ENCODE measurements at places on chromosomes 13 and 19.

GRCh38 chr13:27012482-27013197, 159.0 kb downstream of the USP12 start:
- no peak for DNase-seq

DNA sequence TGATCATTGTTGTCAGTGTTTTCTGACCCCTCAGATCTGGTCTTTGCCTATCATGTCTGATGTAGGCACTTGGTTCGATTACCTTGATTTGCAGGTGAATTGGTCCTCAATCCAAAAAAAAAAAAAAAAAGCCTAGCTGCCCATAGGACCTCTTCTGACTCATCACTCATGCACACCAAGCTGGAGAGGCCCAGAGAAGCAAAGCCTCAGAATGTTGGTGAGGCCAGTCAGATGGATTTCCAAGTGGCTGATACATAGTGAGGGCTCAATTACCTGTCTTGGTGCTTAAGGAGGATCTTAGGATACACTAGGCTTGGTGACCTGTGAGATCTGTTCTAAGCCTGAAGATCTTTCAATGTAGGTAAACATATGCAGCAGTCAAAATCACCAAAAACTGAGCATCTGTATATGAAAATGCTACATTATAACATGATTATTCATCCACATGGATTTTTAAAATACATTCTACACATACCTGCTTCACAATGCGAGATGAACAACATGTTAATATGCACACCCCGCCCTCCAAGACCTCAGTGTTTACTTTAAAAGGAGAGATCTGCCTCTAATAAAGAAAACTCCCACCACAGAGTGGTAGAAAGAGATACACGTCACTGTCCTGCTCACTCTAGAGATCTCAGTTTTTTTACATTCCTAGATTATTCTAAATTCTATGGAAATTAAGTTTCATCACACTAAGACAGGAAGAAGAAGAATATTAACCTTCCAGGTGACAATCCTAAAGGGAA, 79.9 kb upstream of the RAP2A start:
- DNase-seq: no peak

DNA sequence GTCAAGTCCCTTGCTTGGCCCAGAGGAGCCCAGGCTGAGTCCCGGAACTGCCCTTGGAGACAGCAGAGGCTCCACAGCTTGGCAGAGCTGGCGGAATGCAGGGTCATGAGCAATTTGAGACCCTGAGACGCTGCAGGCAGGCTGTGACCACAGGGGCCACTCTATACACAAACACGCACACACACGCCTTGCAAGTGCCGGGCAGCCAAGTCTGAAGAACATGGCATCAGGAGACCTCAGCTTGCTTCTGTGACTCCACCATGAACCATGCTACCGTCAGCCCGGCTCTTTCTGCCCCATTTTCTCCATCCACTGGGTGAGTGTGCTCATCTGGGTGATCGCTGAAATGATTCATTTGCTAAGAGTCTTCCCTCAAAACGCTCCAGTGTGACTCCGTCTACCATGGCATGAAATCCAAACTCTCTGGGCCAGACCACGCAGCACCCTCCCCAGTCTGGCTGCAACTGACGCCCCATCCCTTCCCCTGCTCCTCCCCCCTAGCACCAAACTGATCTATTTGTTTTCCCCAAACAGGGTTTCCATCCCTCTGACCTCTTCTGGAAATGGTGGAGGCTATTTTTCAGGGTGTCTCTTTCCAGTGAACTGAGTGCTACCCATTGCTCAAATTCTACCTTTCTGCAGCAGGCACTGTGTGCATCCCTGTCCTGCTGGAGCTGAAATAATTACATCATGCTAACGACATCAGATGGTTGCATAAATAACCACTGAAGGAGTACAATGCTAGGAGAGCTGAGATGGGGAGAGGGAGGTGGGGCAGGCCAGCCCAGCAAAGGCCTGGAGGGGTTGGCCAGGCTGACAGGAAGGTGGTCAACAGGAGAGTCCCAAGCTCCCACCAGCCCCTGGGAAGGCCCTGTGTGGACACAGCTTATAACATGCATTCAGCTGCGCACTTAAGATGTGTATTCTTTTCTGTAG, 3.1 kb downstream of the CARS2 start:
- DNase-seq: no peak

DNA sequence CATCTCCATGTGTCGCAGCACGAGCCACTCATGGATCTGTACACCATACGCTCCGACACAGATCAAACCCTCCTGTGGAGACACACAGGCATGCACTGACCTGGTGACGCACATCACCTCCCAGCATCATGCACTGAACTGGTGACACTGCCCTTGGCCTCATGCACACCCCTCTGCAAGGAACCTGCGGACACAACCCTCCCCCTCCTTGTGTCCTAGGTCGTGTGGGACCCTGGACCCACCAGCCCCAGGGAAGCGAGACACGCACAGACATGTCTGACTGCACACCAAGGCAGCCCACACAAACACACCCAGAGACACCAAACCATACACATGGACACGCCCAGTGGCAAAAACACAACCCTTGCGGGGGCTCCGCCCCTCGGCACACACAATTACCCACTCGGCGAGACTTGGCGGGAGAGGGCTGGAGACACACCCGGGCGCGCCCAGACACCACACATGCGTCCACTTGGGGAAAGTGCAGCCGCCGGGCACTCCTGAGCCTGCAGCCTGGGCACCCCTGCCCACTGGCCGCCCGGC, 2.0 kb upstream of the KCNN4 start:
- DNase-seq: no peak

DNA sequence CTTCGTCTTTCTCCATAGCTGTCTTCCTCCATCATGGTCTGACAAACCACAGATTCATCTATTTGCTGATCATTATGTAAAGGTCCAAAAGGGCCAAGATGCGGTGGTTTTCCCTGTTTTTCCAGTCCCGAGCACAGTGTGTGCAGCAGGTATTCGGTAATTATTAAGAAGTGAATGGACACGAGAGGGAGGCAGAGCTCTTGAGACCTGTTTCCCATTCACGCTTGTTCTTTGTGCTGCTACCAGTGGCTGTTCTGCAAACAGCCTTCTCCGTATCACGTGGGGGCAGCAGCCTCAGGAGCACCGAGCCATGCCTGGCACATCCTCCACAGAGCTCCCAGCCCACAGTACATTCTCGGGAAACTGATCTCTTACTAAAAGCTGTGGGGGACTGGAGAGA, 50.3 kb downstream of the CCDC70 start:
- no peak for DNase-seq

DNA sequence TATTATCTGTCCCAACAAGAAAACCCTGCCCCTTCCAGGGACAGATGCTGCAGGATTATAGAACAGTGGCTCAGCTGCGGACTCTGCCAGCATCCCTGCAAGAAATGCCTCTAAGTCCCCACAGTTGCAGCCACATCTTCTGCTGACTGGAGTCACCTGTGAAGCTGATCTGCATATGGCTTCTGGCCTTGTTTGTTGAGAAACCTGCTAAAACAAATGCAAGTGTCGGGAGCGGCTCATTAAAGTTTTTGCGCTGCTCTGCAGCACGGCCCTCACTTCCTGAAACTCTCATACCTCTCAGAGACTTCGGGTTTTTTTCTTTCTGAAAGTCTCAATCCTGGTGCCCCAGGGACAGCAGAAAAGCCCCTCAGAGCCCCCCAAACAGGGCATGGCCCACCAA, 725.0 kb downstream of the UQCRFS1 start:
- no peak for DNase-seq

DNA sequence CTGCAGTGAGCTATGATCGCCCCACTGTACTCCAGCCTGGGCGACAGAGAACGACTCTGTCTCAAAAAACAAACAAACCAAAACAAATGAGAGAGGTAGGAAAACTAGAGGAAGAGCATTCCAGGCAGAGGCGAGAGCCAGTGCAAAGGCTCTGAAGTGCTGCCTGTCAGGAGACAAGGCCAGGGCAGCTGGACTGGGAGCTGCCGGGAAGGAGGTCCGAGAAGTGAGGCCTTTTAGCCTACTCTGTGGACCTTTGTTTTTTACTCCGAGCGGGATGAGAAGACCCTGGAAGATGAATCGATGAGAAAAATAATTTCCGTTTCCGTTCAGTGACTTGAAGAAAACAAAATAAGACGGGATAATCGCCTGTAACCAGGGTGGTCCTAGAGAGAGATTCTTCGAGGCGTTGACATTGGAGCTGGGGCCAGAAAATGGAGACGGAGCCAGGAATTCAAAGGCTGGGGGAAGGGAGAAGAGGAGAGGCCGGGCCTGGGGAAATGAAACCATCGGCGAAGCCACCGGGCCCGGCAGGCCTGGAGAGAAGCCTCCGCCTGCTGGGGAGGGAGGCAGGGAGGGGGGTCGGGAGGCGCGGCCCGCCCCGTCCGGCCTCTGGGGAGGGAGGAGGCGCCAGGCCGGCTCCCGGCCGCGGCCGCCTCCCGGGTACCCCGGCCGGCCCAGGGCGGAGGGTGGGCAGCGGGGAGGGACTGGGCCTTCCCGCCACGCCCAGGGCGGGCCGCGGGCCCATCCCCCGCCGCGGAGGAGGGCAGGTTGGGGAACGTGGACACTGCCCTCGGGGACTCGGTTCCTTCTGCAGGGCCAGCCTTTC, 7.8 kb upstream of the SERTAD1 start:
- peak; percentile 49 for DNase-seq

DNA sequence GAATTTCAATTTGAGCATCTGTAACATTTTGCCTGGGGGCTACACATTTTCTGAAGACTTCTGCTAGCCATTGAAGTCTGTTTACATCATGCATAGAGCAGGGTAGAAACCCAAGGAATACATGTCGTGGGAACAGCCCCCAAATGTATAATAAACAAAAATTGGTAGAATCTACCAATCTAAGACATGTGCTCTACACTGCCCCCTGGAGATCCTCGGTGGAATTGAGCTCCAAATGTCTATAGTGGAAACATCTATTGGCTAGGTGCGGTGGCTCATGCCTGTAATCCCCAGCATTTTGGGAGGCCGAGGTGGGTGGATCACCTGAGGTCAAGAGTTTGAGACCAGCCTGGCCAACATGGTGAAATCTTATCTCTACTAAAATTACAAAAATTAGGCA, 57.3 kb downstream of the MBD3L2B start:
- peak; percentile 15 for DNase-seq

DNA sequence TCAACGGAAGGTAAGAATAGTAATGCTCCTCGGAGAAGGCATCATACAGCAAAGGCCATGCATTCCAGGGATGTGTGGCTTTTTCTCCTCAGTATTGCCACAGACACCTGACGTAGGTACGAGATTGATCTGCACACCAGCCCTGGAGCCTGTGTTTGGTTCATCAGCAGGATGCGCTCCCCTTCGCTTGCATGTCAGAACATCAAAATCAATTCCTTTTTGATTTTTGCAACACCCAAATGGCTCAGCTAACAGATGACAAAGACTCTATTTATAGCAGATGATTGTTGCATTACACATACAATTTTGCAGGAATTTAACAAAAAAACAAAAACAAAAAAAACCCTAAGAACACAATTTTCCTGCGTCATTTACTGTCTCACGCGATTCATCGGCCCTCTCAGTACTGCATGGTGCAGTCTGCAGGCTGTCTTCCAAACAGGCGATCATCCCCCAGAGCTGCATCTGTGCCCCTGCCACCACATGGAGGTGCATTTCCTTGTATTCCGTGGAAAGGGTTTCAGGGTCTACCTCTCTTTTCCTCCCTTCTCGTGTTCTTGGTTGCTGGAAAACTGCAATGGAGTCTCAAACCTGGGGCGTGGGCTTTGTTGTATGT, 207.3 kb downstream of the TEX29 start:
- no peak for DNase-seq
